ENCODE measurements at places on chromosomes 12 and 14.

GRCh38 chr14:70181276-70181675, 7.5 kb downstream of the SLC8A3 start:
- no peak for DNase-seq

GRCh38 chr12:75781532-75782046, 250.0 kb downstream of the PHLDA1 start:
- peak; percentile 11 for DNase-seq

DNA sequence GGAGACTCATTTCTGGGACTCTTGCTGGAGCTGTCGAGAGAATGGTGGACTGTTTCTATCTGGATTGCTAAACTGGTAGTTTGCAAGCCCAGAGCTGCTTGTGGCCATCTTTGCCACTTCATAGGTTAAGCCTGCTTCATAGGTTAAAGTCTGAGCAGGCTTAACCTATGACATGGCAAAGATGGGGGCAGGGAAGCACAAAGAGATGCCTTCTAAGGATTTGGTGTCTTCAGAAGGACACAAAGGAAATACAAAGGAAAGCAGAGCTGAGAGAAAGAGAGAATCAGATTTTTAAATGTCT, 78.4 kb upstream of the MAX start:
- no peak for DNase-seq

DNA sequence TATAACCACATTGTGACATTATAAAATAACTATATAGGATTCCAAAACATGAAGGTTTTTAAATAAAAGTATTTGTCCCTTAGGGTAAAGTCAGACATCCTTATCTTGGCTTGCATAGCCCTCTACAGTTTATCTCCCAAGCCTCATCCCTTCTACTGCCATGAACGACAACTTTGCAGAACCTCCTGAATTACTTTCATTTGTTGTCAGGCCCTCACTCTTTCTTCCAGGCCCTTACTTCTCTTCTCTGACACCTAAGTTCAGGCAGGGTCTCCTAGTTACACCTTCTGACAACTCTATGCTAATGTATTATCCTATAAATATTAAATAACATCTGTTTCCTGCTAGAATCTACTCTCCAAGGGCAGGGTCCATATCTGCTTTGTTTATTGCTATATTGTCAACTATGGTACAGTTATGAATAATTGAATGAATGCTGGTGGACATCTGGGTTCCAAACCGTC, 115.7 kb upstream of the MDM1 start:
- DNase-seq: no peak

DNA sequence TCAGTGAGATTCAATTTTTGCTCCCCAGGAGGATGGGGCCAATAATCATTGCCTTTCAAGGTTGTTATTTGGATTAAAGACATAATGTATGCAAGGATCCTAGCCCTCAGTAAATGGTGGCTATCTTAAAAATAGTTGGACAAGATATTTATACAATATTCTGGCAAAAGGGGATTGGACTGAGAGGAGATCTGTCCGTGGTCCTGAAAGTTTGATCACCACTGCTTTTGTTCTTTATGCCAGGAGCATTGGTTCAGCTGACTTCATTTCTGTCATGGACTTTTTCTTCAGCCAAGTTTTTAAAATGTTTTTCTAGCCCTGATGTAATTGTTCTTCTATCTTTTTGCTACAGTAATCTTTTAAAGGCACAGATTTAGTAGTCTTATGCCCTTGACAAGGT, 70.2 kb upstream of the TCL1A start:
- DNase-seq: peak; percentile 22

DNA sequence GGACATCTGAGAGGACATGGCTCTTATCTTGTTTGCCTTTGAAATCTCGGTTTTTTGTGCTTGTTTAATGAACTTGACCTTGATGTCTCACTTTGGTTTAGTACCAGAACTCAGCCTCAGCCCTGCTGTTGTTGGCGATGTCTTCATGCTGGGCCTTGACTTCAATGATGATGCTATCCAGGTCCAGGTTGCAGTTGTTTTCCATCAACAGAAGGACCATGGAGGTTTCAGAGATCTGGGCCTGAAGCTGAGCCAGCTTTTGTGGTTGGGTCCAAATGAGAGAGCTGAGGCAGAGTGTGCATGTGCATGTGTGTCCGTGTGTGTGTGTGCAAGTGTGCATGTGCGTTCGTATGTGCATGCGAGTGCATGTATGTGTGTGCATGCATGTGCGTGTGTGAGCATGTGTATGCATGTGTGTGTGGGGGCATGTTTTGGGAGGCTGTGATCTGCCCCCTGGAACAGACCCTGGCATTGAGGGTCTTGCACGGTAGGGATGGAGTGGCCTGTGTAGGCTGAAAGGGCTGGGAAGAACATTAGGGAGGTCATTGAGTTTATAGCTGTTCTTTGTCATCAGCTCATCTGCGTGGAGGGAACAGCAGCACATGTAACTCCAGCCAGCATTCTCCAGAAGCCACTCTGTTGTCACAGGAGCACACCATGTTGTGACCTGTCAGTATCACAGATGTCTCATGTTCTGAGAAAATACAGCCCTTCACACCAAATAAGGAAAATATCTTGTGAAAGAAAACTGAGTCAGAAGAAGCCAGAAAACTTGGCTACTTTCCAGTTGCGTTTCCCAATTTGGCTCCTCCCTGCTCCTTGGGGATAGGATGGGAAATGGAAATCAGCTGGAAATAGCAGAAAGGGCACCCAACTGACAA, 10.0 kb upstream of the KRT82 start:
- DNase-seq: peak; percentile 71

- peak; percentile 77 for DNase-seq
Observed at GRCh38 chr12:122072031-122072970, 6.3 kb upstream of the MLXIP start.

- peak; percentile 8 for DNase-seq
Observed at GRCh38 chr12:16473610-16474326, 126.3 kb downstream of the MGST1 start.

- no peak for DNase-seq
Observed at GRCh38 chr12:2149091-2149490, 96.3 kb downstream of the CACNA1C start.

GRCh38 chr12:122003651-122004611, 17.8 kb upstream of the BCL7A start:
- DNase-seq: peak; percentile 73

- DNase-seq: no peak
Observed at GRCh38 chr12:14540801-14541462, 26.8 kb downstream of the PLBD1 start.

DNA sequence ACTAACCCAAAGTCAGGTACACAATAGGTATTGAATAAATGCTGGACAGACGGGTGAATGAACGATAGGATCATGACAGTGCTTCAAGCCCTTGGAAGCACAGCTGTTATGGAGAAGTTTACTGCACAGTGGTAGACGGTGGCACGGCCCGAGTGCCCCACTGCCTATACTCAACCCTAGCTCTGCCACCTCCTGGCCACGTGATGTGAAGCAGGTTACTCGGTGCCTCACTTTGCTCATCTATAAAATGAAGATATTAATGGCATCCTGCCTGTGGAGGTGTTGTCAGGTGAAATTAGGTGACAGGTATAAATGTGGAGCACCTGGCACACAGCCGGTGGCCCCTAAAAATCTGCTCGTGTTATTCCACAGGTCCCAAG, 5.8 kb downstream of the ASB2 start:
- DNase-seq: no peak

DNA sequence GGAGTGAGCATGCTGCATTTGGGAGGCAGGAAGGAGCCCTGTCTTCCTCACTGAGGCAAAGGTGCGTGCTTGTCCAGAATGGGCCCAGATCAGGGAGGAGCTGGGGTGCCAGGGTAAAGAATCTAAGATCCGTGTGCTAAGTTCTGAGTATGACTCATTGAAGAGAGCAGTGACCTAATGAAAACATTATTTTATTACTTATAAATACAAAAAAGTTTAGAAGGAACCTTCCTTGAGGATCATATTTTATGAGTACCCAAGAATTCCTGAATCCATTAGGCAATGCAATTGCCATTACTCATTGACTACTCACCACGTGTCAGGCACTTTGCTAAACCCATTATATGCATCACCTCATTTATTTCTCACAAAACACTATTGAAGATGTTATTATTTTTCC, 264.7 kb downstream of the EGLN3 start:
- no peak for DNase-seq

DNA sequence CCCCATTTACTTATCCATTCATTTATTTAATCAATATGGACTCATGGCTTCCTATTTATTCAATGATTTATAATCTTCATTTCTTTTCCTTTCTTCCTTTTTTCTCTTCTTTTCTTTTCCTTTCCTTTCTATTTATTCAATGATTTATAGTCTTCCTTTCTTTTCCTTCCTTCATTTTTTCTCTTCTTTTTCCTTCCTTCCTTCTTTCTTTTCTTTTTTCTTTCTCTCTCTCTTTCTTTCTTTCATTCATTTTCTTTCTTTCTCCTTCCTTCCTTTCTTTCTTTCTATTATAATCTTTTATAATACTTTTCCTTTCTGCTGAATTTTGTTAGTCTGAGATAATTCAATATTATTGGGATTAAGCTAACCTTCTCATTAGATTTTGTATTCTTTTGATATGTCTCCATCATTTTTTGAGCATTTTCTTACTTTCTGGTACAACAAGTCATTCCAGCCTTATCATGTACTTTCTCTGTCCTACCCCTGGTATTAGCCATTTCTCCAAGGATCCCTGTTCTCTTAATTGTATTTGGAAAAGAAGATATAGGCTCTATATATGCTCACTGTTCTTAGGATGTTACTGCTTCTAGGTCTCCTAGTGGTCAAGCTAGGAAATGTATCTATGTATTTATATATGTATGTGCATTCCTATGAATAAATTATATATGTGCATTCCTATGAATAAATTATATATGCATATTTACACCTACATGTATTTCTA, 12.1 kb downstream of the LACRT start:
- DNase-seq: no peak

GRCh38 chr14:56814519-56814959, 4.3 kb upstream of the OTX2 start:
- no peak for DNase-seq

DNA sequence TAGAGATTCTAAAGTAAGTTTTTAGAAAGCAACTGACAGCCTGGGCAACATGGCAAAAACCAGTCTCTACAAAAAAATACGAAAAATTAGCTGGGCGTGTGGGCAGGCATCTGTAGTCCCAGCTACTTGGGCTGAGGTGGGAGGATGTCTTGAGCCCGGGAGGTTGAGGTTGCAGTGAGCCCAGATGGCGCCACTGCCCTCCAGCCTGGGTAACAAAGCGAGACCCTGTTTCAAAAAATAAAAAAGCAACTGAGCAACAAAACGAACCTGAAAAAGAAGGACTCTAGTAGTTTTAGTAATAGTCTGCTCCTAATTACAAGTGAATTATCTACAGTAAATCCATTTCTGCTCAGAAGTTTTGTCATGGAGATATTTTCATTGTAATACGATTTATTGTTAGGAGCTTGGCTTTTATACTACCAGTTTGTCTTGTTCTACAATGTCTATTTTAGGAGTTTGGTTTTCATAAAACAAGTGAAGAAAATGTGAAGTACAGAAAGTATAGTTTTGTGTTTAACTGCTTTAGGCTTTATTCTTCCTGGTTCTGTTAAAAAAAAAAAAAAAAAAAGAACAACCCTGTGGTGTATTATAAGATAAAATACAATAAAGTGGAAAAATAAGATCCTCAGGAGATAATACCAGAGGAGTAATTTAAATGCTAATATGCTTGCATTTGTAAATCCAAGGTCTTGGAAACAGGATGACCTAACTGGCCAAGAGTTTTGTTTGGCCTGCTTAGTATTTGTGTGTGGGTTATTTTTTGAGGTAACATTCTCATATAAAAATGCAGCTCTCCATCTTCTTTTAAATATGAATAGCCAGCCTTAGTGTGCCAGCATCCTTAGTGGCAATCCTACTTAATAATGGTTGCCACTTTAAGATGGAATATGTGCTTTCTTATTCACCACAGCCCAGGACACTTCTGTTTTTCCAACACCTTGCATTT, 2.8 kb downstream of the TMX1 start:
- DNase-seq: no peak

DNA sequence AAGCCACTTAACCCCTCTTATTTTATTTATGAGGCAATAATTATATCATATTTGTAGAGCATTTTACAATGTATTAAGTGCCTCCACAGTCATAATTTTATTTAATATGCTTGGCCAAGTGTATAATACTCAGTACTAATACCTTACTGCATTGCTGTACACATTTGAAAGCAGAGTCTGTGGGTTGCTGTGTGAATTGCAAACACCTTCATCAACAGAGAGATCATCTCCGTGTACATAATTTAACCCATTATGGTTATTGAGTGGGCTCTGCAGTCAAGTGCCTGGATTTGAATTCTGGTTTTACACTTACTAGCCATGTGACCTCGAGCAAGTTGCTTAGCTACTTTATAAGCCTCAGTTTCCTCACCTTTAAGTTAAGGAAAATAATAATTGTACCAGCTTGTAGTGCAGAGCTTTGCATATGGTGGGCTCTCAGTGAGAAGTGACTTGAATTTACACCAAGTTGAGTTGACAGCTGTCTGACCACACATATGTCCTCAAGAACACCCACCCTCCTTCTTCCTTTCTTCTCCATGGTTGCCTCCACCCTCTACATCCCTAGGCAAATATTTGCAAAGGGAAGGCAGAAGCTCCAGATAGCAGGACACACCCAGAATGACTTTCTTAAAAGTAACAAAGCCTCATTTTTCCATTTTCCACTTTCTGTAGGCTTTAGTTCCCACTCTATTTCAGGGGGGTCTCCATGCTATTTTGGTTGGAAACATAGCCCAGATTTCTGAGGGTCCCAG, 12.3 kb downstream of the CRACR2A start:
- DNase-seq: no peak

- no peak for DNase-seq
Observed at GRCh38 chr12:121792607-121793439, 665 bp downstream of the RHOF start.

DNA sequence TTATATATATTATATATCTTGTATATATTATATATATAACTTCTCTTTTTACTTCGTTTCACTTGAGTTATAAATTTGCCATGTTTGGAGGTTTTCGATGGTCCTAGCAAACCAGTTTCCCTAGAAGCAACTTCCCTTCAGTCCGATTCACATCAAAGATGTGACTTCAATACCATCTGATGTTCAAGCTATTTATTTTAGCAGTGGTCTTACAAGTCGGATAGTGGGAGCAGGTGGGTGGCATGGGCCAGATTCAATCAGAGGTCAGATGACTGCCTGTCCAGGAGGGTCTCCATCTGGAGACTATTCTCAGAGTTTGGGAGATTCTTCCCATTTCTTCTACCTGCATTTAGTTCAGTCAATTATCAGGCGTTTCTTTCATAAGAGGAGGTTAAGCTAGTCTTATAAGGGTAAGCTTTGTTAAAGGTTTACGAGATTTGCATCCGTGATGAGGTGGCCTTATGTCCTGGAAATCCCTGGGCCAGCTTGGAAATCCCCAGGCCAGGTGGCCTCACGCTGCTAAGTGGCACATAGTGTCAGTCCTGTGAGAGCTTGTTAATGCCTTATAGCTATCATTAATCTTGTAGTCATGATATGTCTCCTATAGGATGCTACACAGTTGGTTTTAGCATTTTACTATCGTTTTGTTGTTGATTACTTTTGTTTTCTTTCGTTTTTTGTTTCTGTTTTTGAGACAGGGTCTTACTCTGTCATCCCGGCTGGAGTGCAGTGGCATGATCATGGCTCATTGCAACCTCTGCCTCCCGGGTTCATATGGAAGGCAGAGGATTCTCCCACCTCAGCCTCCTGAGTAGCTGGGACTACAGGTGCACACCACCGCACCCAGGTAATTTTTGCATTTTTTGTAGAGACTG, 145.8 kb downstream of the BICD1 start:
- no peak for DNase-seq

Measured in AG08396 (cell line).